ENCODE measurements at places on chromosomes 7 and 10.

- peak; percentile 23 for ATAC-seq
Measured at GRCh38 chr10:62992145-62992721, 140.9 kb upstream of the NRBF2 start.

- no peak for ATAC-seq
Measured at GRCh38 chr10:127715249-127715648, 21.7 kb upstream of the FOXI2 start.

DNA sequence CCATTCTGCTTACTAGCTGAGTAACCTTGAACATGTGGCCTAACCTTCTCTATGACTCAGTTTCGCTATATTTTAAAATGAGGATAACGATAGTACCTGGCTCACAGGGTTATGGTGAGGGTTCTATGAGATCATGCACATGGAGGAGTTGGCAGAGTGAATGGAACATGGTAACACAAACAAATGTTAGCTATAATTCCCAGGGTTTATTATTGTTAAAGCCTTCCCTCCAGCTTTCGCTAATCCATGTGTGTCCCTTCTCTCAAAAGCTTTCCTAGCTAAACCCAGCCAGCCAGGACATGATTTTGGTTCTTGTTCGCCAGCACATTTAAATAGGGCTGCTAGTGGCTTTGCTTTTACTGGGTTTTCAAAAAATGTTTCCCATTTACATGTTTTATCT, 361.0 kb upstream of the NFE2L3 start:
- no peak for ATAC-seq

- no peak for ATAC-seq
Measured at GRCh38 chr10:32384171-32384570, 37.2 kb upstream of the EPC1 start.

Measured in esophagus mucosa (tissue), 1 donor.